ENCODE measurements at places on chromosomes 11 and 22.

DNA sequence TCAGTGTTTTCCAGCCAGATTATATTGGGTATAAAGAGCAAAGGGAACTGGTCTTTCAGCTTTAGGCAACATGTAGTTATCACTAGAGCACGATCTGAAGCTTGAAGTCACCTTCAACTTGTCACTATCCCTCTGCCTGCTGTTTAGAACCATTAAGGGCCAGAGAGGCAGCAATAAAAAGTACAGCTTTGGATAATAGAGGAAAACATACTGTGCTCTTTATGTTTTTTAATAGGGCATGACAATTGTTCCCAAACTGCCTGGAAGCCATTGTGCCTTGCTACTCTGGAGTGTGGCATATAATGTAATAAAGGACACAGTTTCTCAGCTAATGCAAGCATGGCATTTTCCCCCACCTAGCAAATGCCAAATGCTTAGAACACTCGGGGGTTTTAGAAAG is 1912.0 kb upstream of the RAG2 start:
- no peak for DNase-seq

DNA sequence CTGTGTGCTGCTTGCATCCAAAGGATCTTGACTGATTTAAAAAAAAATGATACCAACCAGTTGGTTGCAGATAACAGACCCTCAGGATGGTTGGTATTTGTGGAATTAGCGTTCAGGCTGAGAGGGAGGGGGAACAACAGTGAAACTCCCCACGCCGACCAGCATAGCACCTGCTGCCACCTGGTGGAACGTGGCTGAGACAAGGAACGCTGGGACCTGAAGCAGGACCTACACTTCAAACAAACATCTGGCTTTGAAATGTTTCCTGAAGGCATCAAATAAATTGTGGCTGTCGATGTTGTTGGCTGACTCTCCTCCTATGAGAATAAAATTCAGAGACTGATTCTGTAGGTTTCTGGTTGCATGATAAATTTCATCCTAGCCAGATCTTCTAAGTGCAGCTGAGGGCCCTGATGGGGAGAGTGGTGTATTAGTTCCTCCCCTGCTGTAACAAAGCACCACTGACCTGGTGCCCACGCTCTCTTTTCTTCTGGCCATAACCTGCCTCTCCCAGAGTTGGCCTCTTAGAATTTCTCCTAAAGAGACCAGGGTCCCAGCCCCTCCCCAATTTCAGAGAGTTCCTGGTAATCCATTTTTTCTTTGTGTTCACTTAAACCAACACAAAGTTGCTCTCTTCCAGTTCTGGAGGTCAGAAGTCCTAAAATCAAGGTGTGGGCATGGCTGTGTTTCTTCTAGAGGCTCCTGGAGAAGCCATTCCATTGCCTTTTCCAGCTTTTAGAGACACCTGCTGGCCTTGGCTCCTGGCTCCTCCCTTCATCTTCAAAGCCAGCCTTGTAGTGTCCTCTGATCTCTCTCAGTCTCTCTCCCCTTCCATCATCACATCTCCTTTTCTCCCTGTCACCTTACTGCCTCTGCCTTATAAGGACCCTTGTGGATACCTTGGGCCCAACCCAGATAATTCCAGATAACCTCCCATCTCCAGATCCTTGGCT is 17.3 kb downstream of the APOL2 start:
- peak; percentile 13 for DNase-seq

- DNase-seq: no peak
Measured at GRCh38 chr11:101721270-101721669, 137.5 kb upstream of the TRPC6 start.

DNA sequence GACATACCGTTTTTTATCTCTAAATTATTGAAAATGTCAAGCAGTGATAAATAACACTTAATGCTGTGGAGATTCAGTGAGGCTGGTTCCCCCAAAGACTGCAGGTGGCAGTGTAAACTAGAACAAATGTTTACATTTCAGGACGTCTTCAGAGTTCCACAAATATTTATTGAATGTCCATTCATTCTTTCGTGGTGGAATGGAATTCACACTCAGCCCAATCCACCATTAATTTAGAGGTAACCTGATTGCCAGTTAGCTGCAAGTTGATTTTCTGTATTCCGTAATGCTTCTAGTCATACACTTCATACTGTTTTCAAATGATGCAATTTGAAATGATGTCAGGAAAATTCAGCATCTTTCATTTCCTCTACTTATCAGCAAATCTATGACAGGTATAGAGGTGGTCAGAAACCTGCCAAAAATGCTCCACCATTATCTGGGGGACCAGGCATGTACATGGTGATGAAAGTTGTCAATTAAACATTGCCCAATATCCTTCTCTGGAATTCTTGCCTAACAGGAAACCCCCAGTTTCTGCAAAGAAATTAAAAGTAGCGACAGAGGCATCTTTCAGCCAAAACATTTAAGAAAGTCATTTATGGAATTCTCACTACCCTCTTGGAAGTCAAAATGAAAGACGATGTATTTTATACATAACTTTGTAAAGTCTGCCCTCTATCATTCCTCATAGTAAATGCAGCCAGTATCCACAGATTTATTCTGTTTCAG is 94.3 kb upstream of the BMAL1 start:
- no peak for DNase-seq

GRCh38 chr22:37218771-37219411 is 6.6 kb upstream of the SSTR3 start:
- no peak for DNase-seq

DNA sequence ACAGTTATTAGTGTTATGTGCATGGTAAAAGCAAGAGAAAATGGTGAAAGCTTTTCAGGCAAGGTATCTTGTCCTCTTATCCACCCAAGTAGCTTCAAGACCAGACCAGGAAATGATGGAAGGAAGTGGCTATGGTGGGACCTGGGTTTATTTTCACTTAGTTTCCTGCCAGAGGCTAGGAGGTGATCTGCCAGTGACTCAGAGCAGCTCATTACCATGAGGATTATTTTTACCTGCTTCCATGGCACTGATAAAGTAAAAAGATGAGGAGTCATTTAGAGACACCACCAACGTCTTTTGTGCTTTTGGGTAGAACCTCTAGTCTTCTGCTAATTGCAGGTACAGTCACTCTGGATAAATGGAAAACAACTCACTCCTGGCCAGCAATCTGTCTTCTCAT is 339.9 kb upstream of the KIRREL3 start:
- DNase-seq: no peak

DNA sequence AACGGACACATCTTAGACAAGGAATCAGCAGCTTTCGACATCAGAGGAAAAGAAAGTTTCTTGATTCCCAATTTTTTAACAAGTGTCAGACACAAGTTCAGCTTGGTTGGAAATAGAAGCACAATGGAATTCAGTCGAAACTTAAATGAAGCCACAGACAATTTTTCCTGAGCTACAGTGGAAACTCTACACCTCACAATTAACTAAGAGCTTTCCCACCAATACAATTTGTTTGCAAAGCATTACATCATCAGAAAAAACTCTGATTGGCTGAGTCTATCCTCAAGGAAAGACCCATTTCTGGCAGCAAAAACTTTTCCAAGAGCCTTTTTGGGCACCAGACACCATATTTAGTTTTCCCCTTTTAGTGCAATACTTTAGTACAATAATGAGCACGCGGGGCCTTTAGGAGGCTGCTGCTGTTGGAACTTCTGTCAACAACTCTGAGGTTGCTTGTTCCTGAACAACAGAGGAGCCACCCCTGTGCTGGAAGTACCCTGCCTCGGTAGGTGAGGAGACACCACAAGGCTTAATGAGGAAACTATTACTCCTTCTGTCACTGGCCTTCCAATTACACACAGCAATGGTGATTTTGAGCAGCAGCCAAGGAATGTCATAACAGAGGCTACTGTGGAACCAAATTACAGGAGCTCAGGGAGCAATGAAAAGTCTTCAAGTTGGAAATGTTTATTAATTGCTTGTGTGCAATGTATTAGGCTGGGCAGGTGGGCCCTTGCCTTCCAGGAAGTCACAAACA is 61.9 kb upstream of the BARX2 start:
- no peak for DNase-seq

DNA sequence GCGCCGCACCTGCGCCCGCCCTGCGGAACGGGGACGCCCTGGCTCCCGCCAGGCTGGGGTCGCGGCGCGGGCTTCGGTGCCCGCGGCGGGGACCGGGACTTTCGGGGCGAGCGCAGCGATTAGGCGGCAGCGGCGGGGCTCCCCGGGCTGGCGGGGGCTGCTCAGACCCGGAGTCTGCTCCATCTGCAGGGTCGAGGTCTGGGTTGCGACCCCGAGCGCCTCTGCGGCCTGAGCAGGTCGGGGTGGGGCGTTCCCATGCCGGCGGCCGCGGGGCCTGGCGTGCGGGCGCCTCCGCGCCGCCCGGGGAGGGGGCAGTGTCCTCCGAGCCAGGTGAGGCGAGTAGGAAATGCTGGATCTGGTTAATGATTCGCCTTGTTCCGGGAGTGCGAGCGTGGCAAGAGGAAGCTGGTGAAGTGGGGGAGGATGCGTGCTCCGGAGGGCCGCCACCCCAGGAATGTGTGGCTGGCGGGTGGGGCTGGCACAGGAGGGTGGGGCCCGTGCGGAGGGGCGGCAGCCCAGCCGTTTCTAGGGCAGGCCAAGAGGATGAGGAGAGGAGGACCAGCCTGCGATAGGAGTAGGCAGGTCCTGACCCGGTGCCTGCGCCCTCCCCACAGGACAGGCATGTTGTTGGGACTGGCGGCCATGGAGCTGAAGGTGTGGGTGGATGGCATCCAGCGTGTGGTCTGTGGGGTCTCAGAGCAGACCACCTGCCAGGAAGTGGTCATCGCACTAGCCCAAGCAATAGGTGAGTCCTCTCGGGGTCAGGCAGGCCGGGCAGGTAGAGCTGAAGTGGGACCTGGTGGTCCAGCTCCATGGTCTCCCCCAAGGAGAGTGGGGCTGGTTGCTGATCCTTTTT is 606 bp downstream of the RASSF7 start:
- DNase-seq: no peak

DNA sequence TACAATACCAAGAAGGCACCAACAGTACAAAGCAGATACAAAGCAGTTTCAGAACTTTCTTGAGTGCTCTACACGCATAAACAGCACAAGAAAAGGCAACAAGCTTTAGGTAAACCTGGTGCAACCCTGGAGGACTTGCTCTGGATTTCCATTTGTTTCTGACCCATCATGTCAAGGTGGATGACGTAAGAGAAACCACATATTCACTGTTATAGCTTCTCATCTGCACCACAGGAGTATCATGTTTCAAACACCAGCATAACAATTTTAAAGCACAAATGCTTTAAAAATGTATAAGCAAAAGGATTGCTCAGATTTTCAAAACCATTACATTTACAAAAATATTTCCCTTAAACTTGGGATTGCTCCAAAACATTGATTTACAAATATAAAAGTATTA is 25.0 kb upstream of the YPEL1 start:
- no peak for DNase-seq

DNA sequence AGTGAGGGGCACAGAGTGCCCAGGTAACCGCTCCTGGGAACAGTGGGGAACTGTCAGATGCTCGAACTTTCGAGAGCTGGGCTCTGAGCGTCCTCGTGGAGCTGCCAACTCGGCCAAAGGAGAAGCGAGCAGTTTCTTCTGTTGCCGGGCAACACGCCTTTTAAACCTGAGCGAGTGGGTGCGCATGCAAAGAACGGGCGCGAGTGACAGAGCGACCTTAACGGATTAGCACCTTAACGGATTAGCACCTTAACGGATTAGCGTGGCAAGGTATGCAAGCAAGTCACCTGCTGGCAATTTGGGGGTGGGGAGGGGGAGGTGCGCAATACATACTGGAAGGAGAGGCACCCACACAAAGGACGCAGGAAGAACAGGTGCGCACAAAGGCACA is 61.8 kb upstream of the PRODH start:
- DNase-seq: no peak

- DNase-seq: no peak
Measured at GRCh38 chr11:2090172-2091111, 48.7 kb downstream of the IGF2 start.

DNA sequence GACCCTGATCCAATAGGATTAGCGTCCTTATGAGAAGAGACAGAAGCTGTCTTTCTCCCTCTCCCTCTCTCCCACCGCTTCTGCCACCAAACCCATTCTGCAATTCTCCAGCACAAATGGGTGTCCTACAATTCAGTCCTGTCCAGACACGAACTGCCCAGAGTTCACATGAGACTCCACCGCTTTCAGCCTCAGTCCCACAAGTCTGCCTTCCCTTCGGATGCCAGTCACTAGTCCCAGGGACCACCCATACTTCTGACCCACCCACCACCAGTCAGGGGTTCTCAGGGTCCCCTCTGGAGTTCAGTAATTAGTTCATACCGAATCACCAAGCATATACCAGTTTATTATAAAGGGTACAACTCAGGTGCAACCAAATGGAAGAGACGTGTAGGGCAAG is 73.6 kb downstream of the TRIM29 start:
- DNase-seq: no peak

DNA sequence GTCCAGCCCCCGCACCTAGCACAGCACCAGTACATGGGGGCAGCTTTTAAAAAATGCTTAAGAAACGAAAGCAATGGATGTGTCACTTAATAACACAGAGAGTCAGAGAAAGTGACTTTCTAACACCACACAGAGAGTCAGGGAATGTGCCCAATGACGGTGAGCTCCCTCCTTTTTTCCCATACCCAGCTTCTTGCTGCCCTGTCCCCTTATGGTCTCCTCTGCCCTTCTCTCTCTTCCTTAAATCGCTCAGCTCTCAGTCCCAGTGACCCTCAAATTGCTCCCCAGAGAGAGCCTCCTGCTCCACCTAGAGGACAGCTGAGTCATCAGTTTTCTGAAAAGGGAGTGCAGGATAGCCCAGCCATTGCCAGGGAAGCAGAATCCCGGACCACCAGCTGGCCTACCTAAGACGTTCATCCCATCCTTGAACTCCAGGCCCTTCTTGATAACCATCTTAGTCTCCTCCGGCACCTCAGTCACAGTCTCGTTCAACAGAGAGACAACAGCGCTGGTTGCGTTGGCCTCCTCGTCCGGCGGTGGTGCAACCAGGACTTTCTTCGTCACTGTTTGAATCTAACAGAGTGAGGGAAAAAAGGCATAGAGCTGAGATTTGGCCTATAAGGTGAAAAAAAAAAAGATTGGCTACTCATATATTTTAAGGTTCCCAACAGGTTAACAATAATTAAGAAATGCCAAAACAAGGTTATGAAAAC is 113.5 kb downstream of the SLC1A2 start:
- no peak for DNase-seq

DNA sequence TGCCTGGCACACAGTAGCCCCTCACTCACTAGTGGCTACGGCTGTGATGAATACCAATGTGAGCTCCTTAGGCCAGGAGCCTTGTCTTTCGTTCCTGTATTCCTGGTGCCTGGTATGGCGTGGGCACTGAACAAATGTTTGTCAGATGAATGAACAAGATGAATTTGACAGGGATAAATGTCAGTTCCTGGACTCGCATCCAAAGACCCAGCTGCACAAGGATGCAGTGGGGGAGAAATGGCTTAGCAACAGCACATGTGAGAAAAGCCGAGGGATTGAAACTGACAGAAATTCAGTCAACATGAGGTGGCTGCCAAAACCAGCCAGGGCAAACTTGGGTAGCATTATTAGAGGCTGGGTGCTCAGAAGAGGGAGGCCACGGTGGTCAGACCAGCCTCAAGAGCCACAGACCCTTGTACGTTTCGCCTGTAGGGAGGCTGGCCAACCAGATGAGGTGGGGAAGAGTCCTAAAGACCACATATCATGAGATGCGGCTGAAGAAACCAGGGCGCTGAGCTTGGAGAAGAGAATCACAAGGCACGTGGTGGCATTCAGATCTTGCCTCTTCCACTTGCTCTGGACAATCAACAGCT is 7.7 kb upstream of the SLC22A8 start:
- no peak for DNase-seq

- no peak for DNase-seq
Measured at GRCh38 chr11:68763926-68764657, 12.8 kb upstream of the TESMIN start.

Data from C1 segment of cervical spinal cord (tissue), 14 donors.